GM03348 (cell line): ENCODE measurements at places on chromosomes 5 and 9.

GRCh38 chr9:134425401-134425800 lies 99.1 kb downstream of the RXRA start:
- no peak for DNase-seq

- no peak for DNase-seq
Measured at GRCh38 chr5:94689908-94690307, 71.4 kb downstream of the SLF1 start.

DNA sequence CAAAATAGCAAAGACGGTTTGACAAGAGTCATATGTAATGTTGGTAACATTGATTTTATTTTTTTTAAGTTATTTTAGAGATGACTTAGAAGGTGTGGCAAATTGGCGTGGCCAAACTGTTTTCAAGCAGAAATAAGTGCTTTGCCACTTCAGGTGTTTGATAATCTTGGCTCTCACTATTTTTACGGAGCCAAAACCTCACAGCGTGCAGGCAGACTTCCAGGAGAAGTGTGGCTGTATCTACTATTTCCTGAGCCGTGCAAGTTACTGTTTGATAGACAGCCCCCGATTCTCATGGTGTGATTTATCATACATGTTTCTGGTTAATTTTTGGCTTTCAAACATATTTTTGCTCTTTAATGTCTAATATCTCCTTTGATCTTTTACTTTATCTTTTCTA lies 269.5 kb downstream of the ADAMTSL1 start:
- no peak for DNase-seq

DNA sequence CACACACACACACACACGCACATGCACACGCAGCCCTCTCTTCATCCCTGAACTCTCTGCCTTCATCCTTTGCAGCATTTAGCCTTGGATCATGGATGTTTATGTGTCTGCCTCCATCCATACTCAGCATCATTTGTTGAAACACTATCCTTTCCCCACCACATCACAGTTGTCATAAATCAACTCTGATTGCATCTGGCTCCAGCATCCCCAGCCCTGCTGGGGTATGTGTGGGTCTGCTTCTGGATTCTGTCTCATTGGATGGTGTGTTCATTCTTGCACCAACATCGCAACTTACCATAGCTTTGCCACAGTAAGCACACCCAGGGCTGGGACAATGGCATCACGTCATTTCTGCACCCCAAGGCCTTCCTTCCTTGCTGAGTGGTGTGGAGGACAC lies 175.4 kb downstream of the RGS3 start:
- DNase-seq = no peak

DNA sequence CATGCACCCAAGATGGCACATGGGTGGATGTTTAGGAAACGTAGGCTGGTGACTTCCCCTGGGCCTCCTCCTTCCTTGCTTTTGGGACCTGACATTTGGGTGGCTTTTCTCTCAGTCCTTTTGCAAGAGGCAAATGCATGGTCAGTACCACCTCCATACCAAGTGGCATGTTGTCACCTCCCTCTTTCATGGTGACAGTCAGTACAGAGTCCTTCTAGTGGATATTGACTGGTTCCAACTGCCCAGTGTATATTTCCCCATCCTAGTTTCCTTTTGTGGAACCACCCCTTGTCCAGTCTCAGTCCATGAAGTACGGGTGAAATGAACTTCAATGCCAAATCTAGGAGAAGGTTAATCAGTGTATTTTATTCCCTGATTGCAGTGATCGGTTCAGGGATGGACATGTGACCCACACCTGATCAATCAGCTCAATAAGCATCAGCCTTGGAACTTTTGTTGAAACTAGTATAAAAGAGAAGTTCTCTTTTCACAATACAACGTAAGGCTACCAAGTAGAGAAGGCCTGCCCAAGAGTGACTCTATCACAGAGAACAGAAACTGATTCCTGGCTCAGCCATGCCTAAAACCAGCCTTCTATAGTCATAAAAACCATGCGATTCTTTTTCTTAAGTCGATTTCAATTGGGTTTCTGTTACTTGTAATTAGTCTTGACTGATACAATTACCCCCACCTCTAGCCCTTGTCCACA lies 143.4 kb upstream of the KLF9 start:
- no peak for DNase-seq

- DNase-seq = no peak
Measured at GRCh38 chr5:131381021-131381420, 117.2 kb downstream of the CDC42SE2 start.

GRCh38 chr9:123373946-123374345 lies 17.9 kb downstream of the CRB2 start:
- no peak for DNase-seq

DNA sequence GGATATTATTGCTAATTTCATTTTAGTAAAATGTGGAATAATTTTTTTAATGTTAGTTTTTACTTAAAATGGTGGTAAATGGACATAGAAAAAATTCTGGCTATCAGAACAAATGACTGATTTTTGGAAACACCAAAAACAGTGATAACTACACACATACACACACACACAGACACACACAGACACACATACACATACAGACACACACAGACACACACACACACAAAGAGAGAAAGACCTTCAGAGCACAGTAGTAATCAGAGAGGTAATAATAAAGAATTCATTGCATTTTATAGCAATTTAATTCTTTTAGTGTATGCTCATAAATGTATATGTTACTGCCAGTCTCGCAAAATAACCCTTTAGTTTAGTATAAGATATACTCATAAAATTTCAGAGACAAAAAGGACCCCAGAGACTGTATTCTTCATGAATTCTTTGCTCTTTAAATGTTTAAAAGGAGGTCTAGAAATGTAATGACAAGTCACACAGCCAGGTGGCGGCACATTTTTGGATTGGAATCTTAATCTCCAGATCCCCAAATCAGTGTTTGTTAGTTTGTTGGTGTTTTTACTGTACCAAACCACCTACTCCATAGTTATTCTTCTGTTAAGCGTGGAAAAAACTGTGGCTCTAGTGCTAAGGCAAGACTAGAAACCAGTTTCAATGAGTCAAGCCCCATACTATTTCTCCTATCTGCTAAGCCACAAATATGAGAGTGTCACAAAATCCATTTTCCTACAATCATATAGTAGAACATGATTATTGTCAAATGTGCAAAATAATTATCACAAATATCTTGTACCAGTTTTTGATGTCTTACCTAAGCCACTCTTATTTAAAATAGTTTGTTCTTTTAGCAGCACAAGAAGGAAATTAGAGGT lies 109.9 kb downstream of the EDIL3 start:
- peak; percentile 44 for DNase-seq

GRCh38 chr5:56973473-56973872 lies 21.6 kb upstream of the MIER3 start:
- no peak for DNase-seq

DNA sequence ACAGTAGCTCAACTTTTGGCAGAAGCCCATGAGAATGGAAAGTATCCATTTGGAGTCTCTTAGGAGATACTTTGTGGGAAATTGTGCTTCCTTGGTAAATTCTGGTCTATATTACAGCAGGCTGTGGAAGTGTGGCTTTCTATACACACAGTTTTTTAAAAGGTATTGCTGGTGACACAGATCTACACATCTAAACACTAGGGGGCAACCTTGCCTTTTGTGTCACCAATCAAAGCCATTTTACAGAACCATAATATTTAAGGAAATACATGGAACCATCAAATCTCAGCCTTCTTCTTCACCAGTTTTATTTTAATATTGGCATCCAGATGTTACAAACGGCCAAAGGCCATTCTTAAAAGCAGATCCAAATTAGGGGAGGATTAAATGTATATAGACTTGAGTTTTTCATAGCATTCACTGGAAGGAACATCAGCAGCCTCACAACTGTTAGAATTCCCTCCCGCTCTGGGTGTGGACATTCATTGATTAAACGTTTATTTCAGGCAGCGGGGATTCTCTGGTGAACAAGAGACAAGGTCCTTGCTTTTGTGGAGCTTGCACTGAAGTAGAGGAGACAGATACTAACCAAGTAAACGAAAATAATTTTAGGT lies 132.4 kb upstream of the EPB41L4A start:
- peak; percentile 70 for DNase-seq

DNA sequence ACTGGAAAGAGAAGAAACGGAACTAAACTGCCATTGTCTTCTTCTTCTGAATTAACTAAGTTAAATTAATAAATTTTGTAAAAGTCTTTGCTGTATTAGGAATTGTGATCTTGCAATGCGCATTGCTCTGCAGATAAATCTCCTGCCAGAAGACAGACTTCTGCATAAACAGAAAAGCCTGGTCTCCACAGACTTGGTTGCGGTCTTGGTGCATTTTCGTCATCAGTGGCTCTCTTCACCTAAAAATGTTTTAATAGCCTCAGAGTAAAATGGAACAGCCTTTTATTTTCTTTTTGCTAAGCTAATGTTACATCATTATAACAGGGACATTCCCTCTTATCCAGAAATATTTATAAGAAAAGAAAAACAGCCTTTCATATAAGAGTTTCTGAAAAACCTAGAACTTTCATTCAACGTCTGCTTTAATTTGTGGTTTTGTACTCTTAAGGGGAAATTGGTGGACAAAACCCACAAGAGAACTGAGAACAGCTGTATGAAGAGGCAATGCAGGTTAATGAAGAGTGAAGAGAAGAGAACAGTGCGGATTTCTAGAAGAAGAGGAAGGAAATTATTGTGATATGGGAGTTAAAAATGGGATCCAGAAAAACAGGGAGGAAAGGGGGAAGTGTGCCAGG lies 10.1 kb downstream of the IFNA5 start:
- no peak for DNase-seq

GRCh38 chr5:134511796-134512660 lies 13.4 kb upstream of the JADE2 start:
- peak; percentile 65 for DNase-seq

GRCh38 chr5:91850031-91850430 lies 466.9 kb upstream of the ARRDC3 start:
- DNase-seq = no peak

DNA sequence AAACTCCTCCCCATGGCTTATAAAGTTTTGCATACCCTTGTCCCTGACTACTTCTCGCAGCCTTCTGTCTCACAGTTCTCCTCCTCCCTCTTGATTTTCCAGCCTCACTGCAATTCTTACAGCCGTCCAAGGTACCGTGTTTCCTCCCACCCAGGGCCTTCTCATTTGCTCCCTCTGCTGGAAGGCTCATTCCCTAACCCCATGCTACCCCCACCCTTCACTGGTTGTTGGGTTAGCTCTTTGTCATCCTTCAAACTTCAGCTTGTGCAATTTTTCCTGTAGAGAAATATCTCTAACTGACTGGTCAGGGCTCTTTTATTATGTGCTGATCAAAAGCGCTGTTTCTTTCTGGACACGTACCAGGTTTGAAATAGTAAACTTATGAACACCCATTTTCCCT lies 329.2 kb downstream of the EBF1 start:
- DNase-seq = peak; percentile 31

DNA sequence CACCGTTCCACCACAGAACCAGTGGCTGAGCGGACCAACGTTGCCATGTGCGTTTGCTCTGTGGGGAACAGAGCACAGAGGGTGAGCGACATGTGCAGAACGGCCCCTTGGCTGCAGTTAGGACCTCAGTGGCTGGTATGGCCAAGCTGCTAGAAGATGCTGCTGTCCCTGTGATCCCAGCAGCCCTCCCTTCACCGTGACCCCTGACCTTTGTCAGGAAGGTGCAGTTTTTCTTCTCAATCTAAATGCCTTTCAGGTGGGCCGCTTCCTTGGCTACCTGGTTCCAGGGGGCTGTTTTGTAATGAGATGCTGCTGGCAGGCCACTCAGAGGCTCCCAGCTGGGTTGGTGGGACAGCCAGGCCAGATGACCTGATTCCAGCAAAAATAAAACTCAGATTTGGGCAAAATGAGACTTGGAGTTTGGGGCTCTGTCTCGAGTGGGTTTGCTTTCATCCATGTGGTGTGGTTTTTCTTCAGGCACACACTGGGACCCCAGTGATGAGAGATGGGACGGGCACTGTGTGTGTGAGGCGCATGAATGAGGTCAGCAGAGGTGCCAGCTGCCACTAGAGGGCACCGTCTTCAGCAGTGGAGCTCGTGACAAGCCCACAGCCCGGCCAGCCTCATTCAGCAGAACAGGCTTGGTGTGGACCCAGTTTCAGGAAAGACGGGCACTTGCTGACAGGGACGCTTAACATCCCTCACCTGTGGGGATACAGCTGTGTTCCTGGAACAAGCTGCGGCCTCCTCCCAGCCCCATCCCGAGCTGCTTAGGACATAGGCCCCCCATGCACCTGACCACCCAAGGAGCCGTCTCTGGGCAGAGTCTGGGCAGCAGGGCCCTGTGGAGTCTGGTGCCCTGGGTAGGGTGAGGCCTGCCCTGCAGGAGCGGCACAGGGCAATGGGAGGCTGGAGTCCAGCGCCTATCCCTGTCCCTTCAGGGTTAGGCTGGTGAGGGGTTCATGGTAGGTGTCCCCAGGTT lies 4.1 kb downstream of the MRPS2 start:
- peak; percentile 83 for DNase-seq

- DNase-seq = no peak
Measured at GRCh38 chr5:39364367-39364766, at the start of gene C9. Gene C9 (minus strand): TSS chr5:39364495. CDS start chr5:39364464, 31 bp downstream.

DNA sequence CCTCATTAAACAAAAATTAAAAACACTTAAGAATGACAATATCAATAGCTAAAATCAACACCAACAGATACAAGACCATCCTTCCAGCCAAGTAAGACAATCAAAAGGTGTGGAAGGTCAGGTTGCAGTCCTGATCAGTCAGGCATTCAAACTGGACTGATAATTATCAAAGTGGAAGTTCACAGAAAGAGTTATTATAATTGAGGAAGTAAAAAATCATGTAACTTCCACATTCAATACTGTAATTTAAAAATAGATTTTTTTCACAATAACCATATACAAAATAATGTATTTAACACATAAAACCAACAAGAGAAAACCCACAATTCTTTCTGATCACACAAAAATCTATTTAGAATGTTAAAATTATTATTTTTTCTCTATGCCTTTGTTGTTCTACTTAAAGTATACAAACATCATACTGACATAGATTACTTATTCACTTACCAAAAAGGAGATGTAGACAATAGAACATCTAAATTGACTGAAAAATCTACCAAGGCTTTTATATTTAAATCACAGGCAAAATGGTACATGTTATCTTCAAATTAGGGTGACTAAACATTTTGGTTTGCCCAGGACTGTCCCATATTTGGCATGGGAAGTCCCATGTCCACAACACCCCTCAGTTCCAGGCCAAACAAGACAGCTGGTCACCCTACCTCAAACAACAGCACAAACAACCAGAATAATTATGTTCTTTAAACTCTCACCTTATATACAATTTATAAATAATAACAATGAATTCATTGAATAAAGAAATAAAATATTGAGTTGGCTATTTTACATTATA lies 142.5 kb upstream of the SLC24A2 start:
- no peak for DNase-seq

GRCh38 chr9:111993319-111993718 lies 96.7 kb downstream of the UGCG start:
- no peak for DNase-seq

- no peak for DNase-seq
Measured at GRCh38 chr5:133367984-133368383, 244.4 kb downstream of the FSTL4 start.

- no peak for DNase-seq
Measured at GRCh38 chr9:34311499-34312185, 17.4 kb downstream of the KIF24 start.

DNA sequence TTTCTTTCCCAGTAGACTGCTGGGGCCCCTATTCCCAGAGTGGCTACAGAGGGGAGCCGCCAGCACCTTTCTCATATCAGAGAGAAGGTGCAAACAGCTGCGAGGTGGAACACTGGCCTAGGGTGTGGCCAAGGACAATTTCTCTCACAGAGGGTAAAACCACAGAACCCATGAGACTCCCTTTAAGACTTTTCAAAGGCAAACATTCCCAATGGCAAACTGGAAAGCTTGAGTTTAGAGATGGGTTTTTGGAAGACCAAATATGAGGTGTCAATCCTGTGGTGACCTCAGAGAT lies 335.1 kb upstream of the PIK3R1 start:
- no peak for DNase-seq
